ENCODE measurements at places on chromosomes 6 and 20. TPM values are rescaled to one million over a fixed set of nuclear protein-coding genes. Genes with fewer than 3 reads are reported as not detected.

- peak; percentile 72 for DNase-seq
Observed at GRCh38 chr6:2971420-2972218, at the start of gene SERPINB6. Gene SERPINB6, minus strand, starts transcription at chr6:2971567. Its CDS starts 12,235 bp downstream, at chr6:2959332.

- DNase-seq, result no peak
Observed at GRCh38 chr20:22562620-22563019, 21.8 kb downstream of the FOXA2 start.

DNA sequence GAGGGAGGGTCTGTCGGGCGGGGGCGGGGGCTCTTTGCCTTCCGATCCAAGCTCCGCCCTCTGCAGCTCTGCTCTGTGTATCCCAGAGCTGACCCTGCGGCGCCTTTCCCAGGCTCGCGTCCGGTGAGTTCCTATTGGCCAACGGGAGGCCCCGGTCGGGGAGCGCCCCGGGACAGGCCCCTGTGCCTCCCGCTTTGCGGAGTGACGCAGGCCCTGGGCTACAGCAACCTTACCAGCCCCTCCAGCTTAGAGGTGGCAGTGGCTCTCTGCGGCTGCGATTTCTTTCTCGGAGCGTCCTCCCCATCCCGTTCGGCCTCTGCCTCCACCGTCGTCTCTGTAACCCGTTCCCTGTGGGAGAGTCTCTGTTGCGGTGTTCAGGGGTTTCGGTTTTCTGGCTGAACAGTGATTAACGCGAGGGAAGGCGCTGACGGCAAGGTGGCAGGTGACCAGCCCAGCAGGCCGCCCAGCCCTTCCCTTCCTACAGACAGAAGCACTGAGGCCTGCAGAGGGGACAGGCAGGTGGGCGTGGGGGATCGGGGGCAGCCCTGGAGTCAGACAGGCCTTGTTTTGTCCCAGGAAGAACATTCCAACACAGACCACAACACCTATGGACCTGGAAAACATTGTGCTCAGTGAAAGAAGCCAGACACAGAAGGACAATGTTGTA is 18.1 kb upstream of the CEBPB start:
- DNase-seq, result no peak

GRCh38 chr20:13099676-13100075 is 90.9 kb downstream of the SPTLC3 start:
- DNase-seq, result no peak

DNA sequence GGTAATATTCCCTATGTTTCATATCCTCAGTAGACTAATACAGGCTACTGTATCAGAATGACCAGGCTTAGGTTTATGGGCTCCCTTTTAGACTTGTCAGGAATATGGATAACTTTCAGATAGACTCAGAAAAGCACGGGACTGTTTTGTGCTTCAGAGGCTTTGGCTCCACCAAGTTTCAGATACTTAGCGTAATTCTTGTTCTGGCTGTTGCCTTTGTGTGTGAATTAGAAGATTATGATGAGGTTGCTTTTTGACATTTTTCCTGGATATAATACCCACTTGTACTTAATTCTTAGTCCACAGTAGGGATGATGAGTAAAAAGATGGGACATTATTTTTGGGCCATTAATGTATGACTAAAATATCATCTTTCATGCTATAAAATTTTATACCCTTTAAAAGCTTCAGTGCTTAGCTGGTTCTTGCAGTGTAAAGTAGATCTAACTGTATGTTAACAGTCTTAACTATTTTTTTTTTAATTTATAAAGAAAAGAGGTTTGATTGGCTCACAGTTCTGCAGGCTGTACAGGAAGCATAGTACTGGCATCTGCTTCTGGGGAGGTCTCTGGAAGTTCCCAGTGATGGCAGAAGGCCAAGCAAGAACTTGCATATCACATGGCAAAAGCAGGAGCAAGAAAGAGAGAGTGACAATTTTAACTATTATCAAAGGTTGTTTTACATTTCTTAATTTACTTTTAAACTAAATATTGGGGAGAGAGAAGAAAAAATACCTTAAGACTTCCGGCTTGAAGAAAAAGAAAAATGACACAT is 120.7 kb downstream of the ZFAND3 start:
- DNase-seq, result no peak

DNA sequence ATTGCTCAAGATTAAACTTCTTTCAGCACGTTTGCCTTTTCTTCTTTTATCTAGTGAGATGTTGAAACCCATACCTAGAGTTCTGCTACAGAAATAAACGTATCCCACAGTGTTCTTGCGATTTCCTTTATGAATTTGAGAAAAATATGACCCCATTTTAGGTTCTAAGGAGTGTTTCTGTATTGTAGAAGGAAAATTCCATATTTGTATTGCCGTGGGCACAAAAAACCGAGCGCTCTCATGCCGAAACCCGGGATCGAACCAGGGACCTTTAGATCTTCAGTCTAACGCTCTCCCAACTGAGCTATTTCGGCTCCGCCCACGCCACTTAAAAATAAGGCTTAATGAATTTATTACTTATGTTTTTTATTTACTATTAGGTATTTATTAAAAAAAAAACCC is 23.7 kb downstream of the ZNF311 start:
- DNase-seq, result peak; percentile 65

DNA sequence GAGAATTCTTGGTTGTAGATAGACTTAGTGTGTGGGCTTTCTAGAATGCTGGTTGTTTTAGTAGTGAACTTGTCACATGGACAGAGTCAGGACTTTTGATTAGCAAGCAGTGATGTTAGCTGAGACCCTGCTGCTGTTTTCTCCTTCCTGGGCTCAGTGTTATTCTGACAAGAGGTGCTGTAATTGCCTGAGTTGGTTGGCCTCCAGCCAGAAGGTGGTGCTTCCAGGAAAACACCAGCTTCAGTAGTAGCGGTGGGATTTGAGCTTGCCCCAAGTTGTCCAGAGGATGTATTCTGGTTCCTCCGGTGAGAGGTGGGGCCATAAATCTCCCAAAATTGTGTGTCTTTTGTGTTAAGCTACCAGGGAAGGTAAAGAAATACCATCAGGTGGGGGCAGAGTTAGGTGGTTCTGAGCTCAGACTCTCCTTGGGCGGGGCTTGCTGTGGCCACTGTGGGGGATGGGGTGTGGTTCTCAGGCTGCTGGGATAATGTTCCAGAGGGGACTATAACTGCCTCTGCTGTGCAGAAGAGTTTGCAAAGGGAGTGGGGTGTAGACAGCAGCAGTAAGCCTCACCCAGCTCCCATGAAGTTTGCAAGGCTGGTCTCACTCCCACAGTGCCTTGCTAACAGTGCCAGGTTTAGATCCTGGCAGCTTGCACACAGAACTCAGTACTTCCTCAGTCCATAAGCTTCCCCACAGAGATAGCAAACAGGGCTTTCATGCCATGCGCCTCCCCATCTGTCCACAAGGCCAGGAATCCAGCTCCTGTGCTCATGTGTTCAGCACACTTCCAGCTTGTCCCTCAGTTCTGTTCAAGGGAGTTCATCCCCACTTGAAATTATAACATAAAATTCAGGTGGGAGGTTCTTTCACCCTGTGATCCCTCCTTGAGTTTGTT is 278.4 kb upstream of the PTCHD4 start:
- no peak for DNase-seq

GRCh38 chr6:25635886-25636317 is 16.1 kb upstream of the SCGN start:
- no peak for DNase-seq

DNA sequence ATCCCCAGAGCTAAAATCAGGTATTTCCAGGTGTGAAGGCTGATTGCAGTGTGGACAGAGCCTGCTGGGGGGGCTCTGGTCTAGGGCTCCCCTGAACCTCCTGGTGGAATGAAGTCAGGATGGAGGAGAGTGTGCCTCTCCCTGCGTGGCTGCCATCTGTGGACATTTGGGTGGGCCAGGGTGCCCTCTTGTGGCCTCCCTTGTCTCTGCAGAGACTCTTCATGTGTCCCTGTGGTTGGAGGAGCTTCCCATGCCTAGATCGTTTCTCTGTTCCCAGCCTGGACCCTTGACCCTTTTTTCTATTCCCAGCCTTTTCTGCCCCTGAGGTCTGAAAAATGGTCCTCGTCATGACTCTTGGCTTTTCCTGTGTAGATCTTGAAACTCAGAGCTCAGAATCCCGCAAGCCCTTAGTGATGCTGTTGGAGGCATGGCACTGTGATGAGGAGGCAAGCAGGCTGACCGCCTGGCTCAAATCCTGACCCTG is 9.9 kb upstream of the PSMF1 start:
- peak; percentile 64 for DNase-seq

- DNase-seq, result no peak
Observed at GRCh38 chr6:158825038-158825950, 6.1 kb upstream of the EZR start.

DNA sequence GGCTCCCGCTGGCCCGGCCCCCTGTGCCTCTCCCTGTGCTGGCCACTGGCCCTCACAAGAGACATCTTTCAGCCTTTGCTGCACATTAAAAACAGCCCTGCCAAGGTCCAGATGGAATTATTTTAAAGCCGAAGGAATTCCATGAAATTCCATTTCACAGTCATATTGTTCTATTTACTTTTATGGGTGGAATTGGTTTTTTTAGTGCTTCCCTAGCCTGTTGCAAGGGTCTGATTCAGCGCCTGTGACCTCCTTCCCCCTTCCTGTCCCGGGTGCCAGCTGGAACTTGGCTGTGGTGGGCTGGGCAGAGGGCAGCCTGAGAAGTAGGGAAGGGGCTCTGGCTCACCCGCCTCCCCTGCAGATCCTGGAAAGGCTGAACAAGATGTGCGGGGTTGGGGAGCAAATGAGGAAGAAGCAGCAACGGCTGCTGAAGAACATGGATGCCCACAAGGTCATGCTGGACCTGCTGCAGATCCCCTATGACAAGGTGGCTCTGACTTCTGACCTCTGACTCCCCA is 34.3 kb downstream of the UQCC2 start:
- DNase-seq, result no peak

DNA sequence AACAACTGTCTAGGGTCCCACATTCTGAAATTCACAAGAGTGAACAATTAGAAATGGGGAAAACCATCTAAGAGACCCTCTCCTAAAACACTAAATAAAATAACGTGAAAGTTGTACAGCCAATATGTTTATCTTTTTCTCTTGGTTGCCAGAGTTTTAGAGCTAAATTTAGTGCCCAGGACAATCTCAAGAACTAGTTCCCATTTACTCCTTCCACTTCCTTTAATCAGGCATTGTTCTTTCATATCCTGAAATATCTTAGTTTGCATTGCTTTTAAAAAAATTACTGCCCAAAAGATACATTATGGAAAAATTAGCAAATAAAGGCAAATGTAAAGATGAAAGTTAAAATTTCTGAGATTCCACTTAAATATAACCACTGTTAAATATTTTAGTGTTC is 33.1 kb upstream of the UBR2 start:
- DNase-seq, result no peak

- DNase-seq, result no peak
Observed at GRCh38 chr6:11279284-11279689, 46.8 kb upstream of the NEDD9 start.

GRCh38 chr6:154791556-154792317 is 58.5 kb downstream of the SCAF8 start:
- DNase-seq, result no peak

GRCh38 chr6:13395272-13396237 is 67.2 kb upstream of the TBC1D7 start:
- DNase-seq, result no peak

GRCh38 chr6:44661221-44662008 is 273.9 kb downstream of the CDC5L start:
- no peak for DNase-seq

DNA sequence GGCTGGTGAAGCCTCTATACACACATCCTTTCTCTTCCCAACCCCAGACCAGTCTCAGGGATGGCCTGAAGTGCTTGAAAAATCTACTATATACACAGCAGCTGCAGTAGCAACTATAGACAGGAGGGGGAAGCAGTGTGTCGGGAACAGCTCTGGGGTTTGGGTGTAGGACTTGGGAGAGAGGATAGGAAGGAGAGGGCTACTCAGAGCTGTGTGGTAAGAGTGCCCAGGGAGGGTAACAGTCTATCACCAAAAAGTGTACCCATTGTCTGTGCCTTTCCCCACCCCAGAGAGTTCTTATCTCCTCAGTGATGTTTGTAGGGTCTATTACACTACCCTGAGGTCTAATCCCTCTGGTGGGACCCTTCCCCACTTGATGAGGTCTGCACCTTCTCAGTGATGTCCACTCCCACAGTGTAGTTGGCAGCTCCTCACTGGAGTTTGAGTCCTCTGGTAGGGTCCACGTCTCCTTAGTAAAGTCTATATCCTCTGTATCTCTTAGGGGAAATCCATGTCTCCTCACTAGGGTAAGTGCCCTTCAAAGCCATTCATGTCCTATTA is 1.5 kb upstream of the GGT7 start:
- DNase-seq, result peak; percentile 54

DNA sequence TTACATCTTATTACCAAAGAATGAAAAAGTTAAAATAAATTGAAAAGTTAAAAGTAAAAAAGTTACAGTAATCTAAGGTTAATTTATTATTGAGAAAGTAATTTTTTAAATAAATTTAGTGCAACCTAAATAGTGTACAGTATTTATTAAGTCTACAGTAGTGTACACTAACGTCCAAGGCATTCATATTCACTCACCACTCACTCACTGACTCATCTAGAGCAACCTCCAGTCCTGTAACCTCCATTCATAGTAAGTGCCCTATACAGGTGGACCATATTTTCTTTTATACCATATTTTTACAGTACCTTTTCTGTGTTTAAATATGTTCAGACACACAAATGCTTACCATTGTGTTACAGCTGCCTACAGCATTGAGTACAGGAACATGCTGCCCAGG is 624.7 kb upstream of the NOX3 start:
- DNase-seq, result no peak

- no peak for DNase-seq
Observed at GRCh38 chr20:42641886-42642285, 547.8 kb downstream of the PTPRT start.

- no peak for DNase-seq
Observed at GRCh38 chr6:169638915-169639314, 62.9 kb downstream of the WDR27 start.

DNA sequence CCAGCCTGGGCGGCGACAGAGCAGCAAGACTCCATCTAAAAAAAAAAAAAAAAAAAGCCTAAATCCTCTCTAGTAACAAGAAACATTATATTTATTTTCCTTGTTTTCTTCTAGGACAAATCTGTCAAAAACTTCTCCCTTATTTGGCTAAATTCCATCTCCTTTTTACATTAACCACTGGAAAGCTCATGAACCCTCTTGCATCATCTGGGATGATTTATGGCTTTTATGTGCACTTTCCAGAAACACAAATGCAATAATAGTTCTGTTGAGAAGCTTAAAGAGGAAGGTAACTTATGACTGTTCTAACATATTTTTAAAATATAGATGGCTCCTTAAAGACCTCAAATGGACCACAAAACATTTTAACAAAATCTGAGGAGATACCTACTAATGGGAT is 526.1 kb upstream of the SPTLC3 start:
- no peak for DNase-seq

DNA sequence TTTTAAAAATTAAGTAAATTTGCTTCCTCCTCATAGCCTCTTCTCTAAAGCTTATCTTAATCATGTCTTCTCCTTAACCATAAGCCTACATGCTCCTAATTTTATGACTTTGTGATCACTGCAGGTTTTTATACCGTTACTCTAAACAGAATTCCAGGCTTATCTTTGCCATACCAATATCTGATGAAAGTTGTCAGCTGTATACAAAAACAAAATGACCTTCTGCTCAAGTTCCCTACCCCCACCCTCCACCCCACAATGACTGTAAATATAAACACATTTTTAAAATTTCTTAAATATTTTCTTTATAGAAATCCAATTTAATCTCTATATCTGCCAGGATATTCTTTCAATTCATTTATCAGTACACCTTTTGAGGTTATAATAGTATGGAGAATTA is 60.5 kb upstream of the SGK1 start:
- no peak for DNase-seq

Gene DSP
- total RNA-seq, result 0.11 TPM

Gene DEFB132
- total RNA-seq, result not detected

Gene BPIFA1
- not detected for total RNA-seq

Gene LGSN
- total RNA-seq, result 0.40 TPM

Gene SNAP25
- not detected for total RNA-seq

Gene PI16
- 0.37 TPM for total RNA-seq

Gene RSPO3
- not detected for total RNA-seq

Gene EYA2
- total RNA-seq, result not detected

Data from activated naive CD8-positive, alpha-beta T cell treated with anti-CD3 and anti-CD28 coated beads, Interleukin-2, amount 10 ng/mL, durations not matched to agents 7 days and 5 days (primary cell).